ENCODE measurements at places on chromosomes 7 and 10. TPM values are rescaled to one million over a fixed set of nuclear protein-coding genes. Genes with fewer than 3 reads are reported as not detected.

Gene LRRC4
- 7.0 TPM for polyA plus RNA-seq

Gene ELN
- 100 TPM for polyA plus RNA-seq

Gene SORCS1
- polyA plus RNA-seq, result 21.1 TPM

GRCh38 chr7:26278770-26279169 lies 12.9 kb upstream of the SNX10 start:
- no peak for DNase-seq

DNA sequence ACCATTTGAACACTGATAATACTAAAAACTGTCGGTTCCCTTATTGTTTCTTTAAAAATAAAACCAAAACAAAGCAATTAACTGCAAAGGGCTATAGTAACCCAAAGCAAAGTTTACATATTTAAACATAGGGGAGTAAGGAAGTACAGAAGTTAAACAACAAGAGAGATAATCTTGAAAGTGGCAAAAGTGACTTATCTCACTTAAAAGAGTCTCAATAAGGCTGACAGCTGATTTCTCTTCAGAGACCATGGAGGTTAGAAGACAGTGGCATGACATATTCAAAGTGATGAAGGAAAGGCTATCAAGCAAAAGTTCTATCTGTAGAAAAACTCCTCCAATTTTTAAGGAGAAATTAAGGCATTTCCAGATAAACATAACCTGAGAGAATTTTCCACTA lies 233.5 kb upstream of the HDAC9 start:
- no peak for DNase-seq
